Thyroid gland (tissue), 4 donors: ENCODE measurements at places on chromosomes 16 and 17. TPM values are rescaled to one million over a fixed set of nuclear protein-coding genes. Genes with fewer than 3 reads are reported as not detected.

Gene DNAAF8
- 0.25 TPM for total RNA-seq

Gene NPIPA8
- total RNA-seq: not detected

DNA sequence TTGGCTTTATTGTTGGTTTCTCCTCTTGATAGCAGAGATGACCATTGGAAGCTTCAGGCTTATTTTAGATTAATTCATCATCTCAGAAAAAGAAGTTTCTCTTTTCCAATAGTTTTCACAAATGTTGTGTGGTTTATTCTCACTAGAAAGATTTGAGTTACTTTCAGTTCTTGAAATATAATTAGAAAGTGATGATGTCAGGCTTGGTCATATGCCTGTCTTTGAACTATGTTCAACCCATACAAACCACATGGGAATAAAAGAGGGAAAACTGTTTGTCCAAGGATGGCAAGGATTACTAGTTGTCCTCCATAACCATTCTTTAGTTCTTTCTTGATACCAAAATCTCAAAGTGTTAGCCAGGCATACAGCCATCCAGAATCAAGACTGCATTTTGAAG, 3.7 kb upstream of the HS3ST2 start:
- H3K4me3 ChIP-seq: no peak overlapping the region
- H3K4me1 ChIP-seq: no peaks in the 10 kb centered on the region
- no peak for DNase-seq
- peaks cover 3% of the 10 kb centered on the region for H3K27me3 ChIP-seq
- H3K36me3 ChIP-seq: no peaks in the 10 kb centered on the region

Gene KCTD11
- total RNA-seq: 6.6 TPM

Gene PRSS27
- 1.1 TPM for total RNA-seq

DNA sequence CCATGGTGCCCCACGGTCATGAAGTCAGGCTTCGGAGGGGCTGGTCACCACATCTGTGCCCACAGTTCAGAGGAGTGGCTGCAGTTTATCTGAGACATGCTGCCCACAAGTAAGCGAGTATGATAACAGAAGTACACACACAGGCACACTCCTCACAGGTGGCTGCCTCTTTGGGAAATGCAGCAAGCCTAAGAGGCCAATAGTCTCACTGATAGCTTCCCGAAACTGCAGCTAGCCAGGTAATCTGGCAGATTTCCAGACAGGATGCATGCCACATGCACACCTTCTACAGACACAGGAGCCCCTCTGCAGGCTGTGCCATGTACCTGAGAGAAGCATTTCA, 12.6 kb upstream of the GFOD2 start:
- H3K27me3 ChIP-seq: no peaks in the 10 kb centered on the region
- no peak overlapping the region for H3K4me3 ChIP-seq
- peaks cover 39% of the 10 kb centered on the region for H3K36me3 ChIP-seq
- DNase-seq: no peak
- no peak overlapping the region for H3K27ac ChIP-seq

DNA sequence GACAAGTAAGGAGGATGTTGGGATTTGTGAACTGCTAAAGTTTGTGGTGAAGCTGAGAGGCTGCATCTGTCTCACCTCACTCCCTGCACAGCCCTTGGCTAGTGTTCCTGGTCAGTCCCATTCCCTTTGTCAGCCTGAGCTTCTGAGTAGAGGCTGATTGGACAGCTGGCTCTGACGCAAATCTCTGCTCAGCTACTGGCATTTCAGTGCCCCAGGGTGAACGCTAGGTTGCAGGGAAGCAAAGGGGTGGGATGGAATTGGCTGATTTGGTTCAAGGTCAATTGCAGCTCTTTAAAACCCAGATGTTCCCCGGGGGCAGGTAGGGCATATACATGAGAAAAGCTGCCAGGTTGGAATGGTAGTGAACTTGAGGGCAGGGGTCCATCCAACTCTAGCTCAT, 23.1 kb upstream of the CNOT1 start:
- H3K4me1 ChIP-seq: no peaks in the 10 kb centered on the region
- H3K4me3 ChIP-seq: no peak overlapping the region
- no peak overlapping the region for H3K27ac ChIP-seq
- H3K27me3 ChIP-seq: no peaks in the 10 kb centered on the region
- DNase-seq: no peak
